ENCODE measurements at places on chromosomes 16 and 17.

DNA sequence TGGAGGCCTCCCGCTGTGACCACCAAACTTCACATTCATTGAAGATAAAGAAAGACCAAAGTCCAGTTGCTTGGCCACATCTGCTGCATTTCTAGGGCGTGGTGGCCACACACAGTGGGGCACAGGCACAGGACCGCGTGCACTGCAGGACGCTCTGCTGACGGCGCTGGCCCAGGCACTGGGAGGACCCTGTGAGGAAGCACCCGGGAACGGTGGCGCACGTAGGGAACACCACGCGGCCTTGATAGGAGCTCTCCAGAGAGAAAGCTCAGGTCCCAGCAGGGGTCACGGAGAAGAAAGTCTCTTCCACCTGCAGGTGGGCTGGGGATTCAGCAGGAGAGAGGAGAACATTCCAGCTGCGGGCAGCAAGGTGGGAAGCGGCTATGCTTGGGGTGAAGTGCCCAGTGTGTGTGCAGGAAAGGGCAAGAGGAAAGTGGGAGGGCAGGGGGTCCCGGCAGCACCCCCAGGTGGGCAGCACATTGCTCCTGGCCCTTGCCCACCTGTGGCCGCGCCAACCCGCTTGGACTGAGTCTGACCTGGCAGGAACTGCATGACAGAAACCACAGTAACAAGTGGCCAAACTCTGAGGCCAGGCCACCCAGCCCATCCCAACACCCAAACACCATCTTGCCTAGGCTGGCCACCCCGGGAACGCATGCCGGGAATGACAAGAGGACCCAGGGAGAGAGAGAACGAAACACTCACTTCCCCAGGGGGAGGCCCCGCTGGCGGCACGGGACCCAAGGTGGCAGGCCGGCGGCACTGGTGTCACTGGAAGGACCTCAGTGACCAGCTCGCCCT lies 32.8 kb downstream of the TBC1D16 start:
- DNase-seq, result no peak

DNA sequence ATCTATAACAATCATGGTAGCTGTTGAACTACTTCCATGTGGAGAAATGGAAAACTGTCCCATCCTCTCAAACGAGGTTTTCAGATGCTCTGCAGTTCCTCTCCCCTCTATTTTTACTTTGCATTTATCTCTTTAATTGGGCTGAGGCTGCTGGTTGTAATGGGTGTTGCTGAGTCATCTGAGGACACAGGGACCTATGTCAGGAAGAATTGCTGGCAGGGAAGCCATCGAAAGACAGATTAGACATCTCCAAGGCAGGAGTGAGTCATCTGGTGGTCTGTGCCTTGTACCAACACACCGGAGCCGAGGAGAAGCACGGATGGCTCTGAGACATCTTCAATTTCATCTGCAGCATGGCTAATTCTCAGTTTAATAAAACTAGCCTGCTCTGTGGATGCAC lies 394.5 kb downstream of the GRIN2A start:
- no peak for DNase-seq

DNA sequence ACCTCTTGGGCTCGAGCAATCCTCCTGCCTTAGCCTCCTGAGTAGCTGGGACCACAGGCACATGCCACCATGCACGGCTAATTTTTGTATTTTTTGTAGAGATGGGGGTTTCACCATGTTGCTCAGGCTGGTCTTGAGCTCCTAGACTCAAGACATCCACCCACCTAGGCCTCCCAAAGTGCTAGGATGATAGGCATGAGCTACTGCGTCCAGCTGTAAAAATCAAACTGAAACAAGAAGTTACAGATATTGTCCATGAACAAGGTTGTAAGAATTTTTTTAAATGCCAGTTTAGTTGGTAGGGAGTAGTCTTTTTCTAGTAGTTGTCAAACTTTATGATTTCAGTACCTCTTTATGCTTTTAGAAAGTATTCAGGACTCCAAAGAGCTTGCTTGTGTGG lies 424.4 kb upstream of the PMFBP1 start:
- no peak for DNase-seq

DNA sequence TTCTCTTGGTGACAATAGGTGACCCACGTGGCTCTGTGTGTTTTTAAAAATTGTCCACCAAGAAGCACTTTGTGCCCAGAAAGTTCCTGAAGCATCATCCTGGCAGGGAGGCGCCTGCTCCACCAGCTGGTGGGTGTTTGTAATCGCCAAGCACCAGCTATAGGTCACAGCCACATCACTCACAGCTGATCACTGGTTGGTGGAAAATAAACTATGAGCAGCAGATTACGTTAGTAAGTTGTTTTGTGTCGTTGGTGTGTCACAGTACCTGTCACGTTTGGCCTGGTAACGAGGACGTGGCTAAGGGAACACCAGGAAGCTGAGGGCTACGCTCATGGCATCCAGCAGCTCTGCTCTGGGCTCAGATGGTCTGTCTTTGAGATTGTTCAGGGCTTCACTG lies 10.1 kb downstream of the MRM3 start:
- DNase-seq, result no peak

- no peak for DNase-seq
These were observed 2.4 kb upstream of the CDH8 start for GRCh38 chr16:62038646-62039045.

GRCh38 chr17:80285237-80285920 lies 24.7 kb downstream of the RNF213 start:
- no peak for DNase-seq

DNA sequence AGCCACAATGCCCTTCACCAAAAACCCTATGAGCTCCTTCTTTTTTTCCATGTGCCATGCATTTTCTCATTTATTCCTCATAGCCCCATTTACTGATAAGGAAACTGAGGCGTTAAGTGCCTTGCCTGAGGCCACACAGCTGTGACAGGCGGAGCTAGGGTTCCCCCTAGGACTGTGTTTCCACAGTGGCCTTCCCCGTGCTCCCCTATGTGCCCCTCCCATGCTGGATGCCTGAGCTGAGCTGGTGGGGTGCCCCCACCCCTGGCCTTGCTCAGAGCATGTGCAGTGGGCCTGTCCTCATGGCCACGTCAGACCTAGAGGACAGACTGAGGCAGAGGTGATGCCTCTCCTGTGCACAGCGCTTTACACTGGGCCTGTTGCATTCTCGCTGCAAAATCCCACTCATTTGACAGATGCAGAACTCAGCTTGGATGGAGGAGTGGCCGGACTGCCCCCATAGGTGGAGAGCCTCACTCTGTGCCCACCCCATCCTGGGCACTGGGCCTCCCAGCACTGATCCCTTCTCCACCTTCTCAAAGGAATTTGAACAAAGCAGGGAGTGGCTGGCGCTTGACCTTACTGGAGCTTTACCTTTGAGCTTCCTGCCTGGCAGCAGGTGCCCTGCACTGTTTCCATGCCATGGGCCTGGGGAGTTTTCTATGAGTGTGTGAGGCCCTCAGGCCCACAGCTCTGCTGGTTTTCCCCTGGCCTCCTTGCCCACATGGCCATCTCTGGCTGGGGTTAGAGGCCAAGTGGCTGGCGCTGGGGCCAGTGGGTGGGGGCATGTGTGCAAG lies 2.6 kb downstream of the MAP2K3 start:
- no peak for DNase-seq

DNA sequence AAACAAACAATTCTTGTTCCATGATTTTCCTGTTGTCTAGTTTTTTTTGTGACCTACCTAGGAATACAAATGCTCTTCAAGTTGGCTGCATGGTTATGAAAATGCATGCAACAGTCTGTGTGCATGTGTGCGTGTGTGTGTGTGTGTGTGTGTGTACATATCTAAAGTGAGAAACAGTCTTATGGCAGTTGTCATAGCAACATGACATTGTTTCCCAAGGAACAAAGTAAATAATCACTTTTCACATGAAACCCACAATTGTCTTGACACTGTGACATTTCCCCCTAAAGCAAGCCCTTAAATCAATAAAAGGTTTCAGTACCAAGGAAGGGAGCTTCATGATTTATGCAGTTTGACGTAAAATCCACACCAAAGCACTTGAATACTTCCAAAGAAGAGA lies 758.4 kb downstream of the CDH8 start:
- no peak for DNase-seq

DNA sequence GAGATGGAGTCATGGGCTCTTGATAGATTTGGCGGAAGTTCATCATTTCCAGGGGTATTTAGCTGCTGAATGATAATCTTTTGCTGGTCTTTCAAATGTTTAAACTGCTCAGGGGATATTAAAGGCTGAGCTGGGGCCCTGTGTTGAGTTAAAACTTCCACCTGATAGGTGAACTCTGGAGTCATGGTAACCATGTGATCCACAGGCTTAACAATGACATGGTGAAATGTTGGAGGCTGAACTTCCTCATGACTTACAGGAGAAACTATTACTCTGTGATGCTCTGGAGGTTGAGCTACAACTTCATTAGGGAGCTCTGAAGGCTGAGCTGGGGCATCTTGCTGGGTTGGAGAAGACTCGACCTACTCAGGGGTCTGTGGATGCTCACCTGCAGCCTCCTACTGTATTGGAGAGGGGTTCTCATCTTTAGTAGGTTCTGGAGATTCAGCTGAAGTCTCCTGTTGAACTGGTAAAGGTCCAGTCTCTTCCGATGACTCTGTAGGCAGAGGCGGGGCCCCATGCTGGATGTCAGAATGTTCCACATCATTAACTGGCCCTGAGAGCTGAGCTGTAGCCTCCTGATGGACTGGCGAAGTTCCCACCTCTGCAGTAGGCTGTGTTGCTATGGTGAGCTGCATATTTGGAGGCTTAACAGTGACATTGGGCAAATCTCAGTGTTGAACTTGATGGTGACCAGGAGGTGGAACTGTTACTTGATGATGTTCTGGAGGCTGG lies 24.2 kb downstream of the RDM1 start:
- DNase-seq, result peak; percentile 6

- DNase-seq, result no peak
These were observed 11.0 kb downstream of the GSE1 start for GRCh38 chr16:85623997-85624601.

DNA sequence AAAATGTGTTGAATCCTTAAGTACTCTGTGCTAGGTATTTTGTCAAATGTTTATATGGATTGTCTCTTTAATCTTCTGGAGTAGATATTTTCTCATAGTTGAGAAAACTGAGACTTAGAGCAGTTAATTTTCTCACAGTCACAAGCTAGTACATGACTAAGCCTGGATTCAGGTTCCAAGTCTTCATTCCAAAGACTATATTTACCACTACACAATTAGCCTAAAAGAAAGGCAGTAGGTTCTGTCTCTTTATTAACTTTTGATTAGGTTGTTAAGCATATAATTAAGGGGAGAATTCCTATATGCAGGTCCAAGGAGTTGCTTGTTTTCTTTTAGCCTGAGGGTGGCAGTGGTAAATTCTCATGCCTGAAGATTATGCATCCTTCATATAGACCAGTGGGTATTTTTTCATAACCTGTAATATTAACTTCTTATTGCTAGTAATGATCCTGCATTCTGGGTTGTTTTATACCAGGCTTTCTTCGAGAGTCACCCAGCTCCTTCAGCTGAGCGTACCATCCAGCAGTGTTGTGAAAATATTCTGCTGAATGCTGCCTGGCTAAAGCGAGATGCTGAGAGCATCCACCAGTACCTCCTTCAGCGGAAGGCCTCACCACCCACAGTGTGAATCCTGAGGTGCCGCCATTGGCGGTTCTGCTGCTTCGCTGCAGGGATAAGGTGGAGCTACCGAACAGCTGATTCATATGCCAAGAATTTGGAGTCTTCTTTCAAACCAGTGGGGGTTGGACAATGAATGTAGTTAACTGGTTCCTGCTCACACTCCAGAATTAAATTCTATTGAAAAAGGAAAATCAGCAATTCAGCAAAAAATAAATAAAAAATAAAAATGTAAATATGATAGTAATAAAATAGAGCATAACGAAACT lies 28.2 kb upstream of the KPNB1 start:
- peak; percentile 88 for DNase-seq

DNA sequence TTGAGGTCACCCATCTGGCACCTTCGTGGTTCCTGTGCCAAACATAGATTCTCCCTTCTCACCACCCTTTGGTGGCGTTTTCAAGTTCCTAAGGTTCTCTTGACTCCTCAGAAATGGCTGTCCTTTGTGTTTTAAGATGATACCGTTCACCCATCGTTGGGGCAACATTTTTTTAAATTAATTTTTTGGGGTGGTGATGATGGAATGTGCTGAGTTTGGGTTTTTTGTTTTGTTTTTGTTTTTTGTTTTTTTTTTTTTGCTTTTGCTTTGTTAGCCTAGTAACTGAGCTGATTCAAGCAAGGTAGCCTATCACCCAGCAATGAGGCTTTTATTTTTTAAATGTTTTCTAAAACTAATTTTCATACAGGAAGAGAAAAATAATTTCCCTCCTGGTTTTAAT lies 2.6 kb downstream of the CHST4 start:
- DNase-seq, result no peak

- no peak for DNase-seq
These were observed 200.3 kb downstream of the MSI2 start for GRCh38 chr17:57456622-57457021.

All from fibroblast of villous mesenchyme (primary cell).